ENCODE measurements at places on chromosomes 4 and X.

GRCh38 chrX:51874123-51874522, 19.3 kb upstream of the MAGED1 start:
- no peak for DNase-seq

DNA sequence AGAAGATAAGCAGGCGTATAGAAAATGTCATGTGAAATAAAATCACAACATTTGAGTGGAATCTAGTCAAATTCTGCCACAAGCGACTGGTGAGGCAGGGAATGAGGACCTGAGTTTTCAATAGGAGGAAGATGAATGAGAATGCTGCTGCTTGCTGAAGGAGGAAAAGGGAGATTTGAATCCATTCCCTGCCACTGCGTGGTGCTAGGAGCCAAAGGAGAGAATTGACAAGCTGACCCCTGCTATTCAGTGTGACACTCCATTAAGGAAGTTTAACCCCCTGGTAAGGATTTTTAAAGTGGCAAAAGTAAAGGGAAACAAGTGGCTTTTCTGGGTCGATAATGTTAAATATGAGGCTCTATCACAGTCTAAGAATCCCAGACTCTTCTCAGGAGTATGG, 314.0 kb downstream of the NAF1 start:
- no peak for DNase-seq

DNA sequence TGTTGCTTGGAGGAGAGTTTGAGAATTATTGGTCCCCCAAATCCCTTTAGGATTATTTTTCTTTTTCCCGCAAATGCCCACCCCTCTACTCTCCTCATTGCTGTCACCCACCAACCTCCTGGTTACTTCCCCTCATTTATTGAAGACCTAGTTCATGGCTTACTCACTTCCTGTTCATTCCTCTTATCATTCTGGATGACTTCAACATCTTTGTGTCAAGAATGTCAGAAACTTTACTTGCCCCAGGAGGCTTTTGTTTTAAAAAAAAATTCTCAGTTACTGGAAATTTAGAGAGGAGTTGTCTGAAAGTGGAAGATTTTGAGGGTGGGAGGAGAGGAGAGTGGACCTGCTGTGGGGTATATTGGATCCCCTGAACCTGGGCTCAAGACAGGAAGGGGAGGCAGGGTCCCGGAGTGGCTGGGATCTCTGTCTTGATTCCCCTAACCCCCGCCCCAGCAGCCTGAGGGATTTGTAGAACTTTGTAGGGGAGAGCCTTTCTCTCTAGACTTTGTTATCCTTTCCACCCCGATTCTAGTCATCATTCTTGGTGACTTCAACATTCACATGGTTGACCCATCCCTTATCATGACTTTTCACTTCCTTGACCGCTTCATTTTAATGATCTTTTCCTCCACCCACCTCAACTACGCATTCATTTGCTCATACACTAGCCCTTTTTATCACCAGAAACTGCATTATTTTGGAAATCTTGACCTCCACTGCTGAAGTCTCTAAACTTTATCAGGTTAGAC, 69.9 kb upstream of the ESX1 start:
- DNase-seq: peak; percentile 16

DNA sequence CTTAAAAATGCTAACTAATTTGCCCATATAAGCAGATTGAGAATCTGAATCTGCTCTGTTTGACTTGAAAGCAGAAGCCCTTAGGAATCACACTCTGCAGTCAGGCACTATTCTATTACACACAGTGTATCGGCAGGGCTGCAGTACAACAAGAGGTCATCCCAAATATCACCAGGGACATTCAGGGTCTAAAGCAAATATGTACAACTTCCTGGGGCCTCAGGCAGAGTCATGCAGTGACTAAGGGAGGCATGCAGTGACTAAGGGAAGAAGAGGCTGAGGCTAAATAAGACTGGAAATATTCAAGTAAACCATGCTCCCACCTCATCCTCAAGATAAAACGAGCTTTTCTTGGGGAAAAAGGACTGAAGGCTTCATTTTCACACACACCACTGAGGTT, 20.9 kb downstream of the MAPK10 start:
- peak; percentile 93 for DNase-seq

DNA sequence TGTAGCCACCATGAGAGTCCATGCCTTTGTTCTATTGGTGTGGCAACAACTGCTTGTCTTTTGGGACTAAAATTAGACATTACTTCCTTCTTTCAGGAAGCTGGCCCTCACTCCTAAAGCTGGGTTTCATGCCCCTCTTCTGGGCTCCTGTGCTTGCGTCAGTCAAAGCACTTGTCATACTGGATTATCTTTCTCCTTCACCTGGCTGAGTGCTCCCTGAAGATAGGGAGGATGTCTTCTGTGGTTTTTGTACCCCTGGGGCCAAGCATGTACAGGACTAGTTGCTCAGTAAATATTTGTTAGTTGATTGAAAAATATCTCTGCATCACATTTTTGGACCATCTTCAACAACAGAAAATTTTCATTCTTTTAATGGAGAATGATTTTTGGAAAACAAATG, 26.1 kb upstream of the LONRF3 start:
- no peak for DNase-seq

DNA sequence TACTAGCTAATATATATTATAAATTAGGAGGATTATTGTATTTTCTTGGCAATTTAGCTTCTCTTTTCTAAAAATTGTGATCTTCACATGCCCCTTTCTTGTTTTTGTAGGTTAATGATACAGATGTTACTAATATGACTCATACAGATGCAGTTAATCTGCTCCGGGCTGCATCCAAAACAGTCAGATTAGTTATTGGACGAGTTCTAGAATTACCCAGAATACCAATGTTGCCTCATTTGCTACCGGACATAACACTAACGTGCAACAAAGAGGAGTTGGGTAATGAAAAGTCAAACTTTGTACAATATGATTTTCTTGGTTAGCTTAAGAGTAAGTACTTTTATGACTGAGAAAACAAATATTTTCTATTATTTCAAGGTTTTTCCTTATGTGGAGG, 74.1 kb downstream of the SLC10A6 start:
- DNase-seq: no peak

- DNase-seq: peak; percentile 72
These were observed 443.0 kb downstream of the GPM6A start for GRCh38 chr4:175369087-175369486.

- DNase-seq: peak; percentile 77
These were observed 230.9 kb upstream of the GPC4 start for GRCh38 chrX:133645977-133646718.

- peak; percentile 8 for DNase-seq
These were observed 42.6 kb downstream of the CHRNA9 start for GRCh38 chr4:40377512-40378365.

GRCh38 chr4:121377076-121377475, 3.7 kb downstream of the QRFPR start:
- peak; percentile 7 for DNase-seq

DNA sequence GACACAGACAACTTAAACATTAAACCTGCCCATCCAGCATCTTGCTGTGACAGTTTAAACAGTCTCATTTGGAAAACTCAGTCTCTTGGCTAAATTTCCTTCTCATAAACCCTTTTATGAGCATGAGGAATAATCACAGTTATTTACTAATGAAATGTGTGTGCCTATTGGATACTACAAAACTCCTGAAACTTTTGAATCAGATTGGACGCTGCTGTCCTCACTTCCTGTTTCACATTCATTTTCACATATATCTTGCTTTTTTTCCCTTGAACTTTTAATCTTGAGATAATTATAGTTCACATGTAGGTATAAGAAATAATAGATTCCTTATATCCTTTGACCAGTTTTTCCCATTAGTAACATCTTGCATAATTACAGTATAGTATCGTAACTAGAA, 111.7 kb downstream of the CDKL5 start:
- DNase-seq: no peak

DNA sequence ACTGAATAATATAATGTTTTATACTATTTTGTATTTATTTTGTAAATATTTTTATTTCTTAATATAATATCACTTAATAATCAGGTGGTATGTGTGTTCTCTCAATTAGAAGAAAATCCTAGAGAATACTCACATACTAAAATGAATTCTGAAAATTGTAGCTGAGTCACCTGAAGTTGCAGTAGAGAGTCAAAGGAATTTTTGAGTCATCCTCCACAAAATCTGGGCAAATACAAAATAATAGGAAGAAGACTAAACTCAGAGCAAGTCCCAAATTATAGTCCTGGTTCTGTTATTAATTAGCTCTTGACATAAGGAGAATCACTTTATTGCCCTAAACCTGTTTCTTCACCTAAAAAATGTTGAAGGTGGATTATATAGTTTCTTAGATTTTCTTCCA, 57.8 kb downstream of the SPATA4 start:
- DNase-seq: peak; percentile 69

DNA sequence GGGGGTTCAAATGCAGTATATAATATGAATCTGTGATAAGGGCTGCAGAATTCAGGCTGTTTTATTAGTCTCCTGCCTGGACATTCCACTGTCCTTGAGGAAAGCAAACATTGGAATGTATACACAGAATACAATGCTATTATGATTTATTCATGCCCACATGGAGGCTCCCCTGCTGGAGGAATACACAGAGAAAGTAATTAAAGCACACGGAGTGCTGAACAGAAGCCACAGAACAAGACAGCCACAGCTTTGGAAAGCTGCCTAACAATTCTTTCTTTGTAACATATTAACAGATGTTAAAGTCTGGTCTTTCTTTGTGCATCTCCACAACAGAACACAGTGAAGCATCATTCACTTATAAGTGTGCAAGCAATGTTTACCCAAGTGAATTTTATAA, 155.8 kb downstream of the ARAP2 start:
- peak; percentile 21 for DNase-seq

DNA sequence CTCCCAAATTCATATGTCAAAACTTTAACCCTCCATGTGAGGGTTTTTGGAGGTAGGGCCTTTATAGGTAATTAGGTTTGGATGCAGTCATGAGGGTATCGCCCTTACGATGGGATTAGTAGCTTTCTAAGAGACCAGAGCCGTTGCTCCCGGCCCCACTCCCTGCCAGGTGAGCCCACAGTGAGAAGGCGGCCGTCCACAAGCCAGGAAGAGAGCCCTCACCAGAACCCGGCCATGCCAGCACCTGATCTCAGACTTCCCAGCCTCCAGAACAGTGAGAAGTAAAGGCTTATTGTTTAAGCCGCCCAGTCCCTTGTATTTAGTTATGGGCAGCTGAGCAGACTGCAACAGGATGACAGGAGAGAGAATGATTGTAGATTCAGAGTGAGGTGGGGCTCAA, 40.8 kb downstream of the DCTD start:
- DNase-seq: no peak

GRCh38 chr4:11111876-11112275, 316.8 kb downstream of the HS3ST1 start:
- no peak for DNase-seq

DNA sequence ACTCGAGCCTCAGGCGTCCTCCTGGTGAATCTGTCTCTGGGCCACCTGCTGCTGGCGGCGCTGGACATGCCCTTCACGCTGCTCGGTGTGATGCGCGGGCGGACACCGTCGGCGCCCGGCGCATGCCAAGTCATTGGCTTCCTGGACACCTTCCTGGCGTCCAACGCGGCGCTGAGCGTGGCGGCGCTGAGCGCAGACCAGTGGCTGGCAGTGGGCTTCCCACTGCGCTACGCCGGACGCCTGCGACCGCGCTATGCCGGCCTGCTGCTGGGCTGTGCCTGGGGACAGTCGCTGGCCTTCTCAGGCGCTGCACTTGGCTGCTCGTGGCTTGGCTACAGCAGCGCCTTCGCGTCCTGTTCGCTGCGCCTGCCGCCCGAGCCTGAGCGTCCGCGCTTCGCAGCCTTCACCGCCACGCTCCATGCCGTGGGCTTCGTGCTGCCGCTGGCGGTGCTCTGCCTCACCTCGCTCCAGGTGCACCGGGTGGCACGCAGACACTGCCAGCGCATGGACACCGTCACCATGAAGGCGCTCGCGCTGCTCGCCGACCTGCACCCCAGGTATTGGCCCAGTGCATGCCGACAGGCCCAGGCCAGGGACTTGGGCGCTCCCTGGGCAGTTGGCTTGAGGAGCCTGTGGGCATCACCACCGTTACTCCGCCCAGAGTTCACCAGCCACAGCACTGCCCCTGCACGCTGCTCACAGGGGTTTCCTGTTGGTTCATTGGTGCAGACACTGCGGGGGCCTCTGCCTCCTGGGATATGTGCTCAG, 1.1 kb downstream of the GPR78 start:
- no peak for DNase-seq

DNA sequence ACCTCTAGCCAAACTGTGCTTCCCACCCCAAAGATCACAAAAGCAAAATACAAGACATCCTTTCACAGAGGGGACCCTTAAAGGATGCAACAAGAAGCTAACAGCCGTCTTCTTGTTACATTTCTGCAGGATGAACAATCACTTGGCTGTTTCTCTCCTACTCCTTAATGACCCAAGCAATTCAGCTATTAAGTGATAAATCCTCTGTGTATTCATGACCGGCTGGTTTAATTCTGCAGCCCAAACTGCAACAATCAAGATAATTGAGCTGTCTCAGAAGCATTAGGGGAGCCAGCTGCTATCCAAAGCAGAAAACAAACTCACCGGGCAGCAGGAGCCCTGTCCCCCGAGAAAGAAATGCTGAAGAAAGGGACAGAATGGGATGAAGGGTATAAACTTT, 85.9 kb upstream of the ACSL4 start:
- DNase-seq: no peak

DNA sequence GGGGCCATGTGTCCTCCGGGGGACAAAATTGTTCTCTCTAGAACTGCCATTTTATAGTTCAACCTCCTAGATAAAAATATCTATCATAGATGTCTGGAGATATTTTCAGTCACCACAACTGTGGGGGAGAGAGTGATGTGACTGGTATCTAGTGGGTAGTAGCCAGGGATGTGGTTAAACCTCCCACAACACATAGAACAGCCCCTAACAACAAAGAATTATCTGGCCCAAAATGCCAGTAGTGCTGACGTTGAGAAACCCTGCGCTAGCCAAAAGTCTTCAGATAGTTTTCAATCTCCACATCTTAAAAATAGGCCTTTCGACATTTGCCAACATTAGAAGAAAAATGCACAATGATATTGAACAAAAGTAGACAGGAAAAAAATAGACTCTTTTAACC, 19.0 kb upstream of the SUPT20HL2 start:
- peak; percentile 50 for DNase-seq

DNA sequence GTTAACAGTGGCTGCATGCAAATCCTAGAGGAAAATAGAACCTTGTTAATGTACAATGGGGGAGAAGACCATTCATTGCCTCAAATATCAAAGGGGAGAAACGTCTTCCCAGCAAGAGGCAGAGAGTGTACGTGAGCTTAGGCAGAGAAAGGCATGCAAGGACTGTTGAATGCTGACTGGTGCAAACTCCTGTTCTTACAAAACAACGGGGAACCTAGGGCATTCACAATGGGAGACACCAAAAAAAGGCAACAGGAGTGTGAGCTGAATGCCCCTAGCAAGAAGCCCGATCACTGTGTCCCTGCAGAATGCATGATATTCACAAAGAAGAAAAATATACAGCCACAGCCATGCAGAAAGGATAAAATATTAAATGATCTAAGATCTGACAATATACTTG, 184.9 kb downstream of the NSUN7 start:
- DNase-seq: no peak

- peak; percentile 80 for DNase-seq
These were observed 236.4 kb downstream of the PDGFC start for GRCh38 chr4:156734965-156735895.

Measured in fibroblast of skin of right biceps (primary cell).